Colonic mucosa (tissue), 4 donors: ENCODE measurements at places on chromosomes 3 and 15. TPM values are rescaled to one million over a fixed set of nuclear protein-coding genes. Genes with fewer than 3 reads are reported as not detected.

Gene GOLIM4
- total RNA-seq, result 79.4 TPM

Gene LYZL4
- total RNA-seq, result not detected

Gene KLF15
- total RNA-seq, result 1.9 TPM

Gene GOLGA6D
- not detected for total RNA-seq

Gene PRSS50
- total RNA-seq, result not detected

Gene NLGN1
- total RNA-seq, result 1.3 TPM

Gene DUT
- 153 TPM for total RNA-seq

Gene TNNC1
- total RNA-seq, result 1.5 TPM

Gene ACKR2
- total RNA-seq, result 3.2 TPM

Gene CPOX
- total RNA-seq, result 31.7 TPM

Gene SECISBP2L
- 45.2 TPM for total RNA-seq

Gene ZNF660
- 0.57 TPM for total RNA-seq

Gene CNTN6
- total RNA-seq, result 0.11 TPM

- no peaks in the 10 kb centered on the region for H3K4me1 ChIP-seq
- H3K4me3 ChIP-seq, result no peak overlapping the region
- H3K36me3 ChIP-seq, result no peaks in the 10 kb centered on the region
- no peaks in the 10 kb centered on the region for H3K27me3 ChIP-seq
Measured at GRCh38 chr3:190197346-190197763, 76.7 kb upstream of the P3H2 start.

- H3K27ac ChIP-seq, result no peak overlapping the region
- no peaks in the 10 kb centered on the region for H3K36me3 ChIP-seq
- DNase-seq, result no peak
Measured at GRCh38 chr3:20645340-20645739, 459.3 kb upstream of the SGO1 start.

DNA sequence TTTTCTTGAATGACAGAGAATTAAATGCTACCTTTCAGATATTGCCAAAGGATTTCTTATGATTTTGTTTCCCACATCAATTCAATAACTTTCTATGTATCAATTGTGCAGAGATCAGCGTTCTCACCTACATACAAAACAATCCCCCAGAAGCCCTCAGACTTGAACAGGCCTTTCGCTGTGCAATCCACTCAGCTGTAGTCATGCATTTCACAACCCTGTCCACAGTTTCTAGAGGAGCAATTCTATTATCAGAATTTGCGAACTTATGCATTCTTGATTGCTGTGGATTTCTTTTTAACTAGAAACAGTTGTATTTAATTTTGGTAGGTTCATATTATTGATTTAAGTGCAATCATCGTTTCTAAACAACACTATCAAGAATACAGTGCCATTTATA, 13.7 kb upstream of the ALCAM start:
- H3K36me3 ChIP-seq, result no peaks in the 10 kb centered on the region
- H3K4me1 ChIP-seq, result no peaks in the 10 kb centered on the region
- H3K4me3 ChIP-seq, result no peak overlapping the region
- H3K27me3 ChIP-seq, result no peaks in the 10 kb centered on the region

- no peak overlapping the region for H3K27ac ChIP-seq
- no peaks in the 10 kb centered on the region for H3K27me3 ChIP-seq
- no peak overlapping the region for H3K4me3 ChIP-seq
Measured at GRCh38 chr3:169836078-169836941, 23.6 kb upstream of the LRRC34 start.

- no peak overlapping the region for H3K27ac ChIP-seq
- H3K36me3 ChIP-seq, result no peaks in the 10 kb centered on the region
- no peak for DNase-seq
- no peaks in the 10 kb centered on the region for H3K27me3 ChIP-seq
- no peaks in the 10 kb centered on the region for H3K4me1 ChIP-seq
- no peak overlapping the region for H3K4me3 ChIP-seq
Measured at GRCh38 chr3:155481089-155481488, 187.6 kb upstream of the STRIT1 start.

DNA sequence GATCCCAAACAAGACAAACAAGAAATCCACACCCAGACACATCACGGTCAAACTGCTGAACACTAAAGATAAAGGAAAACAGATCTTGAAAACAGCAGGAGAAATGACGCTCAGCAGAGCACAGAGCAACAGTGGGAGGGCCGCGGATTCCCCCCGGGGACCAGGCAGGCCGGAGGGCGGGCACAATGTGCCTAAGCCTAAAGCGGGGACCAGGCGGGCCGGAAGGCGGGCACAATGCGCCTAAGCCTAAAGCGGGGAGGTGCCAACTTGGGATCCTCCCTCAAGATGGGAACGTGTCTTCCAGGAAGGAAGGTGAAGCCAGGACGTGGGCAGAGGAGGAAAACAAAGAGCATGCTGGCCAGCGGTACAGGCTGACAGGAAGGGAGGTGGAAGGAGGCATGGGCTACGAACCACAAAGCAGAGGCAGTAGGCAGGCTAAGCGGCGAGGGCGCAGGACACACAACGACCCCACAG, 31.1 kb downstream of the CYFIP1 start:
- no peaks in the 10 kb centered on the region for H3K27me3 ChIP-seq
- H3K4me3 ChIP-seq, result no peak overlapping the region
- peak; percentile 59 for DNase-seq
- H3K27ac ChIP-seq, result no peak overlapping the region

- peak; percentile 32 for DNase-seq
- no peaks in the 10 kb centered on the region for H3K36me3 ChIP-seq
- peak overlapping the region; percentile 97 for H3K4me3 ChIP-seq
- H3K27ac ChIP-seq, result peak overlapping the region; percentile 97
- H3K27me3 ChIP-seq, result no peaks in the 10 kb centered on the region
Measured at GRCh38 chr3:100260081-100260684, 609 bp upstream of the TBC1D23 start.

GRCh38 chr3:14262212-14262611, 83.6 kb downstream of the LSM3 start:
- no peak overlapping the region for H3K4me3 ChIP-seq
- H3K4me1 ChIP-seq, result no peaks in the 10 kb centered on the region
- DNase-seq, result no peak

DNA sequence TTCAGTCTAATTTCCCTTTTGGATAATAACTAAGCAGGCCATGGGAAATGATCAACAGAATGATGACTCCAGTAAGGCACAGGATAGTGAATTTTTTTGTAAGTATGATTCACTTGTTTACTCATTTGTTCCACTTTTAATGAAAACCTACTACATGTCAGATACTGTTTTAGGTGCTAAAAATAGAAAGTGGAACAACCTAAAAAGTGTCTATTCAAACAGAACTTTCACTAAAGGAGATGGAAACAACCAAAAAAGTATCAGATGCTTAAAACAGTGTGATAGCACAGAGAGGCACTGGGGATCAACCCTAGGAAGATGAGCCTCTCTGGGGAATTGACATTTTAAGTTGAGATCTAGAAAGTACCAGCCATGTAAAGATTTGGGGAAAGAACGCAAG, 11.1 kb downstream of the RYK start:
- no peaks in the 10 kb centered on the region for H3K27me3 ChIP-seq
- peaks cover 24% of the 10 kb centered on the region for H3K4me1 ChIP-seq
- no peak for DNase-seq
- H3K4me3 ChIP-seq, result no peak overlapping the region
- no peak overlapping the region for H3K27ac ChIP-seq

GRCh38 chr3:80113331-80113730, 345.5 kb upstream of the ROBO1 start:
- no peak for DNase-seq
- no peaks in the 10 kb centered on the region for H3K4me1 ChIP-seq
- no peaks in the 10 kb centered on the region for H3K27me3 ChIP-seq
- no peak overlapping the region for H3K27ac ChIP-seq

DNA sequence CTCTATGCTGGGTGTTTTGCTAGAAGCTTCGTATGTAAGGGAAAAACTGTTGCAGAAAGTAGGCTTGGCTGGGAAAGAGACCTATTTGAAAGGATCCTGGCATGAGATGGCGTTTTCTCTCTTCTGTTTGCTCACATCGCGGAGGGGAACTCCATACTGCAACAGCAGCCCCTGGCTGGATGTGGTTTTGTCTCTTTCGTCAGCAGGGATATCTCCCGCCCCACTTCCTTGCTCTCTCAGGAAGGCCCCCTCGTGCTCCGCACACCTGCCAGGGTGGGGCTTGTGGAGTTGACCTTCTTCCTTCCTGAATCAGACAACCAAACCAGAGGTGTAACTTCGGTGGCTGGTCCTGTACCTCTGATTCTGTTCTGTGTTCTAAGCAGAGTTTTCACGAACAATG, 26.4 kb upstream of the MYZAP start:
- H3K36me3 ChIP-seq, result no peaks in the 10 kb centered on the region
- no peaks in the 10 kb centered on the region for H3K27me3 ChIP-seq
- no peak overlapping the region for H3K4me3 ChIP-seq
- peaks cover 5% of the 10 kb centered on the region for H3K4me1 ChIP-seq

DNA sequence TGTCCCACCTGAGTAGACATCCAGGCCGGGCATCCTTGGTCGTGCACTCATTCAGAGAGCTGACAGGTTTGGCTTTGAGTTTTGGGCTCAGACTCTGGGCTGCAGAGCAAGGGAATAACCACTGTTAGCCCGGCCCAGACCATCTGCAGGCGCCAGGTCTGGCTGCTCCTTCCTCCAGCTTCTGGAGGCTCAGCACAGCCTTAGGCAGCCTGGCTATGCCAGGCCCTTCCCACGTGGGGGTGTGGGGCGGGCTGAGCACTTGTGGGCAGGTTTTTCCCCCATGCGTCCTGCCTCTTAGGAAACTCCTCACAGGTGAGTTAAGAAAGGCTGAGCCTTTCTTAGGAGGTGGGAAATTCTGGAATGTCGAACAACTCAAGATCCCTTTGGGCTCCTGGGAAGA, 11.2 kb downstream of the PLA2G4B start:
- H3K27me3 ChIP-seq, result no peaks in the 10 kb centered on the region
- H3K27ac ChIP-seq, result no peak overlapping the region
- no peak for DNase-seq
- no peak overlapping the region for H3K4me3 ChIP-seq
- H3K36me3 ChIP-seq, result peaks cover 7% of the 10 kb centered on the region
- no peaks in the 10 kb centered on the region for H3K4me1 ChIP-seq

DNA sequence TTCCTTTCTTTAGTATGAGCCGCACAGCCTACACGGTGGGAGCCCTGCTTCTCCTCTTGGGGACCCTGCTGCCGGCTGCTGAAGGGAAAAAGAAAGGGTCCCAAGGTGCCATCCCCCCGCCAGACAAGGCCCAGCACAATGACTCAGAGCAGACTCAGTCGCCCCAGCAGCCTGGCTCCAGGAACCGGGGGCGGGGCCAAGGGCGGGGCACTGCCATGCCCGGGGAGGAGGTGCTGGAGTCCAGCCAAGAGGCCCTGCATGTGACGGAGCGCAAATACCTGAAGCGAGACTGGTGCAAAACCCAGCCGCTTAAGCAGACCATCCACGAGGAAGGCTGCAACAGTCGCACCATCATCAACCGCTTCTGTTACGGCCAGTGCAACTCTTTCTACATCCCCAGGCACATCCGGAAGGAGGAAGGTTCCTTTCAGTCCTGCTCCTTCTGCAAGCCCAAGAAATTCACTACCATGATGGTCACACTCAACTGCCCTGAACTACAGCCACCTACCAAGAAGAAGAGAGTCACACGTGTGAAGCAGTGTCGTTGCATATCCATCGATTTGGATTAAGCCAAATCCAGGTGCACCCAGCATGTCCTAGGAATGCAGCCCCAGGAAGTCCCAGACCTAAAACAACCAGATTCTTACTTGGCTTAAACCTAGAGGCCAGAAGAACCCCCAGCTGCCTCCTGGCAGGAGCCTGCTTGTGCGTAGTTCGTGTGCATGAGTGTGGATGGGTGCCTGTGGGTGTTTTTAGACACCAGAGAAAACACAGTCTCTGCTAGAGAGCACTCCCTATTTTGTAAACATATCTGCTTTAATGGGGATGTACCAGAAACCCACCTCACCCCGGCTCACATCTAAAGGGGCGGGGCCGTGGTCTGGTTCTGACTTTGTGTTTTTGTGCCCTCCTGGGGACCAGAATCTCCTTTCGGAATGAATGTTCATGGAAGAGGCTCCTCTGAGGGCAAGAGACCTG, 13.2 kb downstream of the GREM1 start:
- H3K4me1 ChIP-seq, result no peaks in the 10 kb centered on the region
- peak; percentile 94 for DNase-seq
- H3K27ac ChIP-seq, result no peak overlapping the region
- H3K36me3 ChIP-seq, result no peaks in the 10 kb centered on the region

DNA sequence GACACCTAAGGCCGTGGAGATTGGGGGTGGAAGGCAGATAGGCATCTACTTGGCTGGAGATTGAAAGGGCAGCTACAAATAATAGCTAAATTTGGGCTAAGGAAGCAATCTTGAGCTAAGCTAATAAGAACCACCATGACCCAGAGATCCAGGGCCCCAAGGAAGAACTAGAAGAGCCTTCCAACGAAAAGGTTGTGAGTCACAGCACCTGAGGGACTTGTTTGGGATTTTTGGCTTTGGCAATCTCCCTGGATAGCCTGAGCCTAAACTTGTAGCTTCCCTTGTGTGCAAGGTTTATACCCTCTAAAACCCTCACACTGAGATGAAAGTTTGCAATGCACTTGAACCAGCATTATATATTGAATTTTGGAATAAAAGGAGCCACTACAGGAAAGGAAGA, 364.0 kb upstream of the IL12A start:
- no peak overlapping the region for H3K27ac ChIP-seq
- H3K27me3 ChIP-seq, result no peaks in the 10 kb centered on the region
- DNase-seq, result no peak
- no peaks in the 10 kb centered on the region for H3K36me3 ChIP-seq

DNA sequence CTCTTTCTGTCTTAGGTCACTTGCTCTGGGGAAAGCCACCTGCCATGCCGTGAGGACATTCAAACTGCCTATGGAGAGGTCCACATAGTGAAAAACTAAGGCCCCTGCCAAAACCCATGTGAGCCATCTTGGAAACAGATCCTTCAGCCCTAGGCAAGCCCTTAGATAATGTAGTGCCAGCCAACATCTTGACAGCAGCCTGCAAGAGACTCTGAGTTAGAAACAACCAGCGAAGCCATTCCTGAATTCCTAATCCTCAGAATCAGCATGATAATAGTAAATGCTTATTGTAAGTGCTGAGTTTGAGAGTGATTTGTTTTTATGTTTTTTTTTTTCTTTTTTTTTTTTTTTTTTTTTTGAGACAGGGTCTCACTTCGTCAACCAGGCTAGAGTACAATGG, 40.6 kb downstream of the LEO1 start:
- H3K27me3 ChIP-seq, result no peaks in the 10 kb centered on the region
- H3K4me1 ChIP-seq, result no peaks in the 10 kb centered on the region
- no peak overlapping the region for H3K27ac ChIP-seq
- no peak for DNase-seq
- H3K4me3 ChIP-seq, result no peak overlapping the region
- H3K36me3 ChIP-seq, result no peaks in the 10 kb centered on the region

DNA sequence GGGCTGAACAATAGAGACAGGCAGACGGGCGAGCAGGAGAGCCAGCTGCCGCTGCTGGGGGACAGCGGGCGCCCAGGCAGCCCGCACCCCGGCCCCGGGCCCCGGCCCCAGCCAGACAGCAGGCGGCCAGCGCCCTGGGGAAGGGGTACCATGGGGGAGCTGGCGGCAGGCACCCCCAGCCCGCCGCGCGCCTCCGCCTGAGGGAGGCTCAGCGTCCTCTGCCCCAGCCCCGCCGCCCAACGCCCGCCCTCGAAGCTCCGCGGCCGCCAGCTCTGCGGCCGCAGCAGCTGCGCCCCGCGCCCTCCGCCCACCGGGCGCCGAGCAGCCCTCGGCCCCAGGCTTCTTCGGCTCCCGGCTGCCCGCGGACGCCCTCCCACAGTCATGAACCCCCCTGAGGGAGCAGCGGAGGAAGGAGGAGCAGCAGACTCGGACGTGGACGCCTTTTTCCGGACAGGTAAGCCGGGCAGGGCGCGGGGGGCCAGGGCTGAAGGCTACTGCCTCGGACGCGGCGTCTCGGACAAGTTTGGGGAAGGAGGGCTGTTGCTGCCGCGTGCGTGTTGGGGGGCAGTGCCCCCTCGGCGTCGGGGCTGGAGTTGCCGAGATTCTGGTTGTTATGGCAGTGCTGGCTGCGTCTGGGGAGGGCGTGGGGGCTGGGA, 41.6 kb upstream of the ROPN1 start:
- DNase-seq, result no peak
- H3K36me3 ChIP-seq, result no peaks in the 10 kb centered on the region
- peak within 1 kb of the TSS; percentile 34 for H3K27ac ChIP-seq
- H3K27me3 ChIP-seq, result no peaks in the 10 kb centered on the region
